Right atrium auricular region (tissue), 2 donors: ENCODE measurements at places on chromosomes 1 and 21.

GRCh38 chr1:26307363-26307781 lies 936 bp upstream of the UBXN11 start:
- DNase-seq: no peak

- no peak for DNase-seq
Observed at GRCh38 chr1:36479505-36480051, 3.1 kb downstream of the CSF3R start.

- no peak for DNase-seq
Observed at GRCh38 chr1:119731060-119731459, 19.3 kb downstream of the PHGDH start.

DNA sequence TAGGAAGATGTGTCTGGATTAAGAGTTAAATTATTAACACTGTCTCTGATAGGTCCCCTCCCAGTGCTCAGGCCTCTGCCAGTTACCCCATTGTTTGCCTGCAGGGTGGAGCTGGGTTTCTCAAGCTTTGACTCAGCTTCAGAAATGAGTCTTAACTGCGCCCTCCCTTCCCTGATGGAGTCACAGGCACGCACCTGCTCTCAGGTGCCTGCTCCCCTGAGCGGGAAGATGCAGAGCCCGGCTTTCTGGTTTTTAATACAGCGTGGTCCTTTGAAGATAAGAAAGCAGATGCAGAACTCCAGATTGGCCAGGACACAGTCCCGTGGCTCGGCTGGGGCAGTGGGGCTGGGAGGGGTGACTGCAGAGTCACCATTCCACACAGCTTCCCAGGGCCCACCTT lies 3.2 kb upstream of the SPRR4 start:
- no peak for DNase-seq

DNA sequence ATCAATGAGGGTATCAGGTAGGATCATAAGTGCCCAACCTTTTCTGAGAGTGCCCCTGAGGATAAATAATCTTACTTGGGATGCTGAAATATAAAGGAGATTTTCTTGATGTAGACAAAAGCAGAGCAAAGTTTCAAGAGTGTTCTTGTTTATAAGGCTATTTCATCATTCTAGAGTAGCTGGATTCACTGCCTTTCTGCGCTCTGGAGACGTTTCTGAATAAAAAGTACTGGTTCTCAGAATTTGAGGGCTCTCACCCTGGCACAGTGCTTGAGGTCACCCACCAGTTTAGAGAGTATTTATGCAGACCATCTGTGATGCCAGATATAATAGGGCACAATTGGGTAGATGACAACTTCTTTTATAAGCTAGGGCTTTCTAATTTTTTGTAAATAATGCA lies 103.3 kb downstream of the GDAP2 start:
- DNase-seq: no peak

- no peak for DNase-seq
Observed at GRCh38 chr1:207335695-207336363, 14.4 kb downstream of the CD55 start.
